ENCODE measurements at places on chromosomes 11 and 22.

- no peak for DNase-seq
Observed at GRCh38 chr11:64864473-64865285, 13.7 kb downstream of the EHD1 start.

- DNase-seq: no peak
Observed at GRCh38 chr11:64396079-64396591, 37.2 kb downstream of the RPS6KA4 start.

- no peak for DNase-seq
Observed at GRCh38 chr11:9038541-9038940, 34.7 kb upstream of the NRIP3 start.

- no peak for DNase-seq
Observed at GRCh38 chr11:125585487-125585886, 7.2 kb upstream of the STT3A start.

GRCh38 chr11:16788141-16789062, 50.0 kb downstream of the C11orf58 start:
- DNase-seq: peak; percentile 8

GRCh38 chr22:19109198-19110063, 12.8 kb downstream of the DGCR2 start:
- DNase-seq: peak; percentile 11

- no peak for DNase-seq
Observed at GRCh38 chr11:15591112-15591537, 476.4 kb downstream of the INSC start.
